ENCODE measurements at places on chromosomes 11 and 22. TPM values are rescaled to one million over a fixed set of nuclear protein-coding genes. Genes with fewer than 3 reads are reported as not detected.
A peak's percentile ranks its signal among the peaks of the same experiment; 100 is the strongest.

- H3K27ac ChIP-seq: no peak overlapping the region
- H3K36me3 ChIP-seq: no peaks in the 10 kb centered on the region
- H3K4me1 ChIP-seq: no peaks in the 10 kb centered on the region
- no peak for DNase-seq
- H3K27me3 ChIP-seq: no peaks in the 10 kb centered on the region
Measured at GRCh38 chr11:109644152-109644551, 222.2 kb downstream of the C11orf87 start.

GRCh38 chr11:62398011-62398994 is 20.5 kb upstream of the SCGB1A1 start:
- H3K4me3 ChIP-seq: no peak overlapping the region
- peak overlapping the region; percentile 40 for H3K27ac ChIP-seq
- no peaks in the 10 kb centered on the region for H3K27me3 ChIP-seq
- H3K4me1 ChIP-seq: peaks cover 3% of the 10 kb centered on the region
- DNase-seq: no peak
- no peaks in the 10 kb centered on the region for H3K36me3 ChIP-seq

DNA sequence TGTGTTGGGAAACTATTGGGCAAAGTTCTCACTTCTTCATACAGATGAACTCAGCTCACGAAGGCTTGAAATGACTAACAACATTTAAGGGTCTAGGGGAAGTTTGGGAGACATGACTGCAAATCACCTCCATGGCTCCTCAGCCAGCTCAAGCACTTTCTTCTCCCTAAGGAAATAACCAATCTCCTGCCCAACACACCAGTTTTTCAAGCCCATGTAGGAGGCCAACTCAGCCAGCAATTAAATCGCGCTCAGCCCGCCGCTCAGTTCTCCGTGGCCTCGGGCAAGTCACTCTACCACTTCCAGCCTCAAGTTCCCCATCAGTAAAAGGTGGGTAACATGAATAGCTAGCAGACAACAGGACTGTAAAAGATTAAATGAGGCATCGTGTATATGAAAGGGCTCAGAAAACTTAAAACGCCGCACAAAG is 796 bp downstream of the POLDIP3 start:
- no peaks in the 10 kb centered on the region for H3K27me3 ChIP-seq
- H3K36me3 ChIP-seq: no peaks in the 10 kb centered on the region
- no peak for DNase-seq
- H3K4me1 ChIP-seq: peaks cover 56% of the 10 kb centered on the region
- peak overlapping the region; percentile 96 for H3K27ac ChIP-seq

- no peak overlapping the region for H3K27ac ChIP-seq
- H3K4me3 ChIP-seq: no peak overlapping the region
- no peaks in the 10 kb centered on the region for H3K27me3 ChIP-seq
Measured at GRCh38 chr11:34300026-34300925, 57.5 kb downstream of the ABTB2 start.

- no peaks in the 10 kb centered on the region for H3K4me1 ChIP-seq
- H3K4me3 ChIP-seq: no peak overlapping the region
Measured at GRCh38 chr11:45252134-45252856, 33.8 kb downstream of the SYT13 start.

GRCh38 chr11:112555491-112556364 is 295.1 kb upstream of the PLET1 start:
- DNase-seq: peak; percentile 75
- H3K27ac ChIP-seq: no peak overlapping the region
- no peaks in the 10 kb centered on the region for H3K4me1 ChIP-seq
- H3K4me3 ChIP-seq: no peak overlapping the region
- H3K27me3 ChIP-seq: no peaks in the 10 kb centered on the region

DNA sequence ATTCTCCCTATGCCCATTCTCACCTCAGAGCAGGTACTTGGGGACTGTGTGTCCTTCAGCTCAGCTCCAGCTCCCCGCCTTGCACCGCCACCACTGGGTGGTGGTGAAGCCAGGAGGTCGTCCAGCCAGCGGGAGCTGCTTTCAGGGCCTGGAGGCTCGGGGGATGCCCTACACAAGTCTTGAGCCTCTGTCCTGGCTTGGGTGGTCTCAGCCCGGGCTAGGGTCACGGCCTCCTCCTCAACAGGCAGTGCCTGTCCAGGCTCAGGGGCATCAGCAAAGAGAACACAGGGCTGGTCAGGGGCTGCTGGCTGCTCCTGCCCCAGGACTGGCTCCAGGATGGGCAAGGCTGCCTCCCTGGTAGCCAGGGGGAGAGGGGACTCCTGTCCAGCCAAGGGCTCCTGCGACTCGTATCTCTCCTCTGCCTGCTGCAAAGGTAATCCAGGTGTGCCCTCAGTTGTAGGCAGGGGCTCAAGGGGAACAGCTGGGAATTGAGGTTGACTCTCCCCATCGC is 12.2 kb downstream of the TNKS1BP1 start:
- DNase-seq: no peak
- H3K27me3 ChIP-seq: no peaks in the 10 kb centered on the region
- no peaks in the 10 kb centered on the region for H3K4me1 ChIP-seq
- H3K4me3 ChIP-seq: no peak overlapping the region
- H3K27ac ChIP-seq: peak overlapping the region; percentile 96

GRCh38 chr11:2858995-2859698 is 26.4 kb downstream of the CDKN1C start:
- no peak overlapping the region for H3K27ac ChIP-seq
- H3K4me1 ChIP-seq: peaks cover 10% of the 10 kb centered on the region
- no peaks in the 10 kb centered on the region for H3K36me3 ChIP-seq

- DNase-seq: no peak
- no peaks in the 10 kb centered on the region for H3K27me3 ChIP-seq
- H3K36me3 ChIP-seq: peaks cover 63% of the 10 kb centered on the region
- H3K27ac ChIP-seq: peak overlapping the region; percentile 23
- H3K4me1 ChIP-seq: peaks cover 30% of the 10 kb centered on the region
Measured at GRCh38 chr11:36409152-36409816, 100.8 kb downstream of the TRAF6 start.

DNA sequence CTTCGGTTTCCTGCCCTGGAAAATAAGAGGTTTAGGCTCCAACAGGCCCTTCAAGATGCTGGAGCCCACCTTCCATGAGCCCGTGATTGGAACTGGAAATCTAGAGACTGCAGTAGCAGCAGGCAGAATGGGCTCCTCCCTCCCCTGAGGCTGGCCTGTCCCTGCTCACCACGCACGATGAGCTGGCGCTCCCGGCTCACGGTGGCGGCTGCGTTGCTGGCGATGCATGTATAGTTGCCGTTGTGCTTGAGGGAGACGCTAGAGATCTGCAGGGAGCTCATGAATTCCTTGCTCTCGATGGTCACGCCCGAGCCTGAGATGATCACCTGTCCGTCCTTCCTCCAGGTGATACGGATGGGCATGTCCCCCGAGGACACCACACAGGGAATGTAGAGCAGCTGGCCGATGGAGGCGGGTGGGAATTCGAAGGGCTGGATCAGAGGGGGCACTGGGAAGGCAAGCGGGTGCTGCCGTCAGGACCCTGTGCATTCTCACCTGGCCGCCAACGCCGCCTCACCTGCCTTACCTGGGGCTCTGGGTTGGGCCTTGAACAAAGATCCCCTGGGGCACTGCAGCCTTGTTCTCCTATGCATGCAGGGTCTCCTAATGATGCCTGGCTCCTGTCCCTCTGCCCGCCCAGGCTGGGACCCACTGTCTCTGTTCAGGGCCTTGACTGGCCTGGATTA is 177.8 kb downstream of the CEP164 start:
- no peaks in the 10 kb centered on the region for H3K36me3 ChIP-seq
- no peaks in the 10 kb centered on the region for H3K27me3 ChIP-seq
- DNase-seq: no peak
- H3K4me1 ChIP-seq: no peaks in the 10 kb centered on the region
- no peak overlapping the region for H3K27ac ChIP-seq

GRCh38 chr11:6438979-6439571 is 1.7 kb downstream of the HPX start:
- H3K27me3 ChIP-seq: no peaks in the 10 kb centered on the region
- peak; percentile 79 for DNase-seq
- H3K4me3 ChIP-seq: no peak overlapping the region
- H3K27ac ChIP-seq: no peak overlapping the region
- no peaks in the 10 kb centered on the region for H3K36me3 ChIP-seq
- peaks cover 4% of the 10 kb centered on the region for H3K4me1 ChIP-seq

DNA sequence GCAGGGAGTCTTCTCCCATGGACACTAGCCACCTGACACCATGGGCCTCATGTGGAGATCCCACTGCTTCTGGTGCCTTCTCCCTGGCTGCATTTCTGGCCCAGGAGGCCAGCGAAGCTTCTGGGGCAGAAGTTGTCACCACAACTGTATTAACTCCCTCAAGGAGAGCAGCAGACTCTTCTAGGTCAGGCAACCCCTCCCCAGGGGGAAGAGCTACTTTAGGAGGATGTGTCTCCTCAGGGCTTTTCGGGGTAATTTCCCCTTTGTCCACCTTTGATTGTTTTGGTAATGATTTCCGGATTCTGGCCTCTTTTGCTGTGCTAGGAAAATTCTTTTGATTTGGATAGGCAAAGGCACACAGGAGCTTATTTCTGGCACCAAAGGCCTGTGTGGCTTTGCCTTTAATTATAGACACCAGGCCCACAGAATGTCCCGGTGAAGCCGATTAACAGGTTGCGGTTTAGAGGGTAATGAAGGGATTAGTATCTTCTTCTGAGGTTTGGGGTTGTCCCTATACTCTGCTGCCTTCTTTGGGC is 8.9 kb upstream of the UCP2 start:
- no peaks in the 10 kb centered on the region for H3K4me1 ChIP-seq
- no peak overlapping the region for H3K4me3 ChIP-seq
- H3K27me3 ChIP-seq: no peaks in the 10 kb centered on the region
- no peaks in the 10 kb centered on the region for H3K36me3 ChIP-seq
- no peak for DNase-seq
- no peak overlapping the region for H3K27ac ChIP-seq

DNA sequence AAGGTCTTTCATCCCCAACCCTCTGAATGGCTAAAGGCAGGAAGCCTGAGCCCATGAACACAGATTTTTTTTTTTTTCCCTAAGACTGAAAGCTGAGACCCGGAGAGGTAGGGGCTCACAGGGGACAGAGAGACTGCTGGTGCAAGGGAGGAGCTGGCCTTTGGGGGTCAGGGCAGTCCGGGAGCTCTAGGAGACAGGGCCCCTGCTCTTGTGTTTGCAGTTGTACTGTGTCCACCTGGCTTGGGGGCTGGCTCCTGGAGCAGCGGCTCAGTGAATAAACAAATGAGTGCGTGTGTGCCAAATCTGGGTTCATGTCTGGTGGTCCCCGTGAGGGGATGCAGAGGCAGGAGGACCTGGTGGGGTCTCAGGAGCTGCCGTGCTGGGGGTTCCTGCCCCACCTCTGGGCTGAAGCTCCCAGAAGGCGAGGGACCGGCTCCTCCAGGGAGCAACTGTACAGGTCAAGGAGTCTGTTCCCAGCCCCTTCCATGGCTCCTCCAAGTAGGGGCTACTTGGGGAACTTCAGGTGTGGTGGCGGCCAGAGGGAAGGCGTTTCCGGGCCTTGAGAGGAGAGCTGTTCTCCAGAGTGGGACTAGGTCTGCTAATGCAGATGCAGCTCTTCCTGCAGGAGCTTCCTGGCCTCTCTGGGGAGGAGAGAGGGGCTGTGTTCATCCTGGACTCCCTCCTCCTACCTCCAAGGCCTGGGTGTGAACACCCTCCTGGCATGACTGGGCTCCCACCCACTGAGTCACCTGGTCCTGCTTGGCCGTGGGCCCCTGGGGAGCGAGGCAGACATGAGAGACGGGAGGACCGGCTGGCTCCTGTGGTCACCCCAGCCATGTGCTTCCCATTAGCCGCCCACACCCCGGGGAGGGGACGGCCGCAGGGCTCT is 57.6 kb downstream of the FBXO7 start:
- no peaks in the 10 kb centered on the region for H3K27me3 ChIP-seq
- no peaks in the 10 kb centered on the region for H3K36me3 ChIP-seq
- no peaks in the 10 kb centered on the region for H3K4me1 ChIP-seq
- peak; percentile 58 for DNase-seq
- H3K4me3 ChIP-seq: no peak overlapping the region
- H3K27ac ChIP-seq: peak overlapping the region; percentile 65

GRCh38 chr22:42651134-42651533 is 1.9 kb upstream of the CYB5R3 start:
- H3K4me1 ChIP-seq: peaks cover 22% of the 10 kb centered on the region
- no peaks in the 10 kb centered on the region for H3K36me3 ChIP-seq
- no peak overlapping the region for H3K27ac ChIP-seq
- DNase-seq: no peak
- no peaks in the 10 kb centered on the region for H3K27me3 ChIP-seq

- no peaks in the 10 kb centered on the region for H3K27me3 ChIP-seq
- no peak overlapping the region for H3K27ac ChIP-seq
- DNase-seq: no peak
- H3K4me3 ChIP-seq: no peak overlapping the region
Measured at GRCh38 chr11:112770487-112770886, 190.7 kb upstream of the NCAM1 start.

The BATF2 gene
- total RNA-seq: 11.1 TPM

The GGA1 gene
- total RNA-seq: 67.1 TPM

The IGSF9B gene
- 3.8 TPM for total RNA-seq

The GGTLC3 gene
- total RNA-seq: 4.6 TPM

All from Peyer's patch (tissue), 4 donors.